ENCODE measurements at places on chromosomes 13 and 19.

GRCh38 chr13:113836768-113837559 is 26.9 kb downstream of the GAS6 start:
- DNase-seq = no peak

GRCh38 chr19:17125062-17125727 is 49.6 kb downstream of the MYO9B start:
- peak; percentile 58 for DNase-seq

DNA sequence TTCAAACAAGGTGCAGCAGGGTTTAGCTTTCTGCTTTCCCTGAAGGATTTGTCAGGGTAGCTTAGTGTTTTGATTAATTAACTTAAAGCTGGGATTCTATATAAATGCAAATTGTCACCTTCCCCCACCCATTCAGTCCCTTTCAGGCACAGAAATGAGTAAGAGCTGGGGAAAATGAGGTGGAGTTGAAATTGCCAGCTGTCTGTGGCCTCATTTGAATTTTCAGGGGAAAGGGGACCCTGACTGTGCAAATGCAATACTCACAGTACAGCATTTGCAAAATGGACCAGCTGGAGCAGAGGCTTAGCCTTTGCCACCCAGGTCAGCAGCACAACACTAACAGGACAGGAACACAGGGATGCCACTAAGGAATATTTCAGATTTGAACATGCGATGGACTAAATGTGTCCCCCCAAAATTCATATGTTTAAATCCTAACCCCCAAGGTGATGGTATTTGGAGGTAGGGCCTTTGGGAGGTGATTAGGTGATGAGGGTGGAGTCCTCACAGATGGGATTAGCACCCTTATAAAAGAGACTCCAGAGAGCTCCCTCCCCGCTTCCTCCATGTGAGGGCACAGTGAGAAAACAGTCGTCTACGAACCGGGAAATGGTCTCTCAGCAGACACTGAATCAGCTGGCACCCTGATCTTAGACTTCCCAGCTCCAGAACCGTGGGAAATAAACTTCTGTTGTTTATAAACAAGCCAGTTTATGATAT is 59.5 kb upstream of the CYSLTR2 start:
- DNase-seq = no peak

- no peak for DNase-seq
These were observed 9.6 kb upstream of the FGF9 start for GRCh38 chr13:21661097-21661909.

GRCh38 chr13:106609116-106609515 is 41.2 kb upstream of the ARGLU1 start:
- no peak for DNase-seq

DNA sequence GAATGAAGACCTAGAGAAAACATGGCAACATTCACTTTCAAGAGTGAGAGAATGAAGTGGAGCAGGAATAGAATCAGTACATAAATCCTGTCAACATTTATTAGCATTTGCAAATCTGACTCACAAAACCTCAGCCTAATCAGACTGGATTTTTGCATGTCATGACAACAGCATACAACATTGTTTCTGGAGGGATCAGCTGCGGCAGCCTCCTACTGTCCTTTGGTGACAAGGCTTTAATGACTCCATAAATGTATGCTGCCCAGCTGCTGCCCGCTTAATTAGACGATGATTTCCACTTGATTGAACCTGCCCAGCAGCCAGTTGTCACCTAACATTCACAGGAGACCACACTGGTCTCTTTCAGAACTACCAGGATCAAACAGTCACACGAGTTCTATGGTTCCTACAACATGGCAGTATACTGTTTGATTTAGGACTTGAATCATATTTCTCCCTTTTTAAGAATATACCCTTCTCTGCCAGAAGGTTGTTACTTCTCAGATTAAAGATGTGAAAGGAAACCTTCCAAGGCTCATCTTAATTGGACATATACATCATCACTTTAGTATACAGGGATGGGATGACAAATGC is 9.3 kb downstream of the EBPL start:
- no peak for DNase-seq

DNA sequence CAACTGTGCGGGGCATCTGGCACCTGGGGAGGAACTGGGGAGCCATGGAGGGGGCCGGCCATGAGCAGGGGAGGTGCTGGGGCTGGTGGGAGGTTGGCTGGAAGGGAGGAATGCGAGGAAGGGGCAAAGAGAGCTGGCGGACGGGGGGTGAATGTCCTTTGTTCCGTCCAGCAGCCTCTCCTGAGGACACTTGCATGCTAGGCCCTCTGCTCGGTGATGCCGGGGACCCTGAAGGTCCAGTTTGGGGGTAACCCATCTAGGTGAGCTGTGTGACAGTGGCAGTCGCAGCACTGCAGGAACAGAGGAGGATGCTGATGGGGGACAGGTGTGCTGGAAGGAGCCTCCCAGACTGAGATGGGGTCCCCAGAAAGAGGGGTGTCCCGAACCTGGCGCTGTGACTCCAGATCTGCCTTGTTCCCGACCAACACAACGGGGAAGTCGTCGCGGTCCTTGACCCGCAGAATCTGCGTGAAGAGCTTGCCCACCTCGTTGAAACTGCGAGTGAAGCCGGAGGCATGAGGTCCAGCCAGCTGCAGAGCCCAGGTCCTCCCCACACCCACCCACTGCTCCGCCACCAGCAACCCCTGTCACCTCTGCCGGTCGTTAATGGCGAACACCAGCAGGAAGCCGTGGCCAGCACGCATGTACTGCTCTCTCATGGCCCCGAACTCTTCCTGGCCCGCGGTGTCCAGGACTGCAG is 3.6 kb downstream of the RRAS start:
- no peak for DNase-seq

DNA sequence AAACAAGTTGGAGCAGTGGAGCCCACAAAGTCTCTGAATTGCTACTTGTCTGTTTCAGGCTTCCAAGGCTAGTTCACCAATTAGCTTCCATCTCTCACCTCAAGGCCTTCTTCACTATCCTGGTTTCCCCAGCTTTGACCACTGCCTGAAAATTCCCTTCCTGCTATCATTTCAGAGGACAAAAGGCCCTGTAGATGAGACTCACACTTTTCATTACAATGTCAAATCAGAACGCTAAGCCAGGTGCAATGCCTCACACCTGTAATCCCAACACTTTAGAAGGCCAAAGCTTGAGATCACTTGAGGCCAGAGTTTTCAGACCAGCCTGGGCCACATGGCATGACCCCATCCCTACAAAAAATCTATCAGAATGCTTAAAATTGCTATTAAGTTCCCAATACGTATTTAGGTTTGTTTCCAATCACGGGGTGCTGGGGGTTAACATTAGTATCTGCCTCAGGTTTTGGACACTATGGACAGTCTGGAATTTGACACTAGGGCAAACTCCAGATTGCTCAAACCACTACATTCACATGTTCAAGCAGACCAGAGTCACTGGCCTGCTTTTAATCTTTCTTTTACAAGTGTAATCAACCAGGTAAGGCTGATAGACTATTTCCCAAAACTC is 5.5 kb downstream of the TPT1 start:
- no peak for DNase-seq

- DNase-seq = no peak
These were observed 753.0 kb upstream of the SGCG start for GRCh38 chr13:22427783-22428182.

- no peak for DNase-seq
These were observed 13.2 kb downstream of the GATAD2A start for GRCh38 chr19:19418555-19419260.

DNA sequence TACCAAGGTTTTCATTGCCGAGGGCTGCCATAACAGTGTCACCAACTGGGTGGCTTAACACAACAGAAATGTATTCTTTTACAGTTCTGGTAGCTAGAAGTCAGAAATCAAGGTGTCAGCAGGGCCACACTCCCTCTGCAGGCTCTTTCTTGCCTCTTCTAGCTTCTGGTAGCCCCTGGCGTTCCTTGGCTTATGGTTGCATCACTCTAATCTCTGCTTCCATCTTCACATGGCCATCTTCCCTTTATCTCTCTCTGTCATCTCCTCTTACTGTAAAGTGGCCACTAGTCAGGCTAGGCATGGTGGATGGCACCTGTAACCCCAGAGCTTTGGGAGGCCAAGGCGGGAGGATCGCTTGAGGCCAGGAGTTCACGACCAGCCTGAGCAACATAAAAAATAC is 38.0 kb upstream of the MRI1 start:
- no peak for DNase-seq

DNA sequence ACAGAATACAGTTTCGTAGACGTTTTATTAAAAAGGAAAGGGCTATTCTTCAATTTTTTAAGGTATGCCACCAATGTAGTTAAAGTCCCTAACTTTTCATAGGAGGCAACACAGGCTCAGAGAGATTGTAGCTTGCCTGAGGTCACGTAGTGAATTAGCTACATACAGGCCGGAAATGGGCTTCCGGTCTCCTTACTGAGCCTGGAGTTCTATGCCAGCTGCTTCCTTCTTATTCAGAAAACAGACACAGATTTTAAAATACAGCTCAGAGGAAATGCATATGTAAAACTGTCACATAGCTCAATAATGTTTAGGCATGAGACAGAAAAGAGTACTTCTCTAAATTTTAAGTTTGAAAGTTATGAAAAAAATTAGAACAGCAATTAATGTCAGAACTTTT is 85.4 kb upstream of the TUBA3C start:
- DNase-seq = no peak

- no peak for DNase-seq
These were observed 374.6 kb upstream of the ARGLU1 start for GRCh38 chr13:106942563-106942962.

- DNase-seq = no peak
These were observed 2.0 kb upstream of the ACP7 start for GRCh38 chr19:39082167-39082566.

- DNase-seq = no peak
These were observed 3.2 kb downstream of the SYDE1 start for GRCh38 chr19:15110418-15110815.

DNA sequence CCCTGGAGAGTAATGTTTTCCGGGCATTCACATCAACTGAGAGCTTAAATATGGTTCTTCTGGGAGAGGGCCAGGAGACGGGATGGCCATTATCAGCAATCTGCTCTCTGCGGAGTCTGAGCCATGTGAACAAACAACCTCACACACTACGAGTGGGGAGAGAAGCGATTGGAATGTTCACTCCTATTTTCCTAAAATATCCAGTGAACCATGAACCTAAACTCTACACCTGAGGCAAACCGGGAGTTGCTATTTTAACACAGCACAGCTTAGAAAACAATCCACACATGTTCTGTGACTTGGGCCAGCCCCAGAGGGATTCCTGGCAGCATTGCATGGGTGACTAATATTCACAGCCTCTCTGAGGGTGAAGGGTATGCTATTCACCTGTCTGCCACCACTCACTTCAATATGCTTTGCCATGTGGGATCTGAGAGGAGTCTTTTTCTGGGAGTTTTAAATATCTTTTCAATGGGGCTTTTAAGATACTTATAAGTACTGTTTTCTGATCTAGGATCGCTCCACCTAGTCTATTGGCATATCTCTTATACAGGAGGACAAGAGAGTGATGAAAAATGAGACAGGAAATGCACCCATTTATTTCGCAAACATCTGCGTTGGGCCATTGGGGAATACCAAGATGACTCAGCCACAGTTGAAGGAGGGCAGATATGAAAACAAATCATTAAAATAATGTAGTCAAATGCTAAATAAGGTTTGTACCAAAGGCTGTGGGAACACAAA is 72.6 kb upstream of the SERP2 start:
- DNase-seq = peak; percentile 81

DNA sequence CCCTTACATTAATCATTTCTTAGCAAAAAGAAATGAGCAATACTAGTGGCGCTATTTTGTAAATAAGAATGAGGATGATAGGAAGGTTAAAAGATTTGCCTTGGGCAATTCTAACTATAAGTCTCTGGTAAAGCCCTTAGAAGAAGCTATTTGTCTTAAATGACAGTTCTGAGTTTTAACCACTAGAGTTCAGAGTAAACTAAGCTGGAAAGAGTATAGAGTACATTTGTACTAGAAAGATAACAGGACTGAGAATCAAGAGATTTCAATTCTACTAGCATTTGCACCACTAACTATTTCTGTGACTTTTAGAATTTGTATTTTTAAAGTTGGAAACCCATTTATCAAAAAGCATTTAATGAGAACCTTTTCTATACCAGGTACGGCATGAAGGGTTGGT is 750.3 kb downstream of the OLFM4 start:
- no peak for DNase-seq

- DNase-seq = no peak
These were observed 35.8 kb upstream of the GRTP1 start for GRCh38 chr13:113399755-113400149.
